ENCODE measurements at places on chromosomes 5 and 9.

- no peak for DNase-seq
These were observed 1.6 kb downstream of the DEPDC1B start for GRCh38 chr5:60698336-60698735.

DNA sequence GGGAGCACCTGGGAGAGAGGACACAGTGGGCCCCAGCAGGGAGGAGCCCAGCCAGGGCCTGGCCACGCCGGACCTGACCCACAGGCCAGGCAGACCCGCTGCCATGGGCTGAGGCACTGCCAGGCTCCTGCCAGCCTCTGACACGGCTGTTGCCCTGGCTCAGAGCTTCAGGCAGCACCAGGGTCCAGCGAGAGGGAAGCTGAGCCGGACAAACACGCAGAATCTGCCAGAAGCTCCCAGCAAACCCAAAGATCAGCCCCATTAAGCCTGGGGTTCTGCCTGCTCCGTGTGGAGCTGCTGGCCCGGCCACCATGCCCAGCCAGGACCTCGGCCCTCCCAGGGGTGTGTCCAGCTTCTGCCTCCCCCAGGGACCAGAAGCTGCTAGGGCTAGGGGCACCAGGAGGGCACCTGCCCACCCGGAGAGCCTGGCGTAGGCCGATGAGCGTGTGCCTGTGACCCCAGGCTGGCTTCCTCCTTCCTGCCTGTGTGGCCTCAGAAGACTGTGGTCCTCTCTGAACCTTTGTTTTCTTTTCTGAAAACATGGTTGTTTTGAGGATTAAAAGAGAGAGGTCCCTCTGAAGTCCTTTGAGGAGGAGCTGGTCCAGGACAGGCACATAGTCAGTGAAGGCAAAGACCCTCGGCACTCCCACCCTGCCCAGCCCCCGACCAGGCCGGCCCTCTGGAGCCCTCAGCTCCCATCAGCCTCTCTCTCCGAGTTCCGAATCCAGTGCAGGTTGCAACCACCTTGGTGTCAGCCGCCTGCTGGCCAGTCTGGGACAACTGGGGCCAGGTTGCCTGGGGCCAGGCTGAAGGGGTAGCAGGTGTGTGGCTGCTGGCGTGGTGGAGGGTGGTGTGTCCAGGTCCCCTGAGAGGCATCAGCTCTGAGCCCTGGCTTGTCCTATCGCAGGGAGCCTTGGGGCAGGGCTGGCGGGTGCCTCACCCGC is 39.6 kb downstream of the KCNT1 start:
- no peak for DNase-seq

GRCh38 chr9:135056541-135056940 is 30.9 kb upstream of the OLFM1 start:
- no peak for DNase-seq

DNA sequence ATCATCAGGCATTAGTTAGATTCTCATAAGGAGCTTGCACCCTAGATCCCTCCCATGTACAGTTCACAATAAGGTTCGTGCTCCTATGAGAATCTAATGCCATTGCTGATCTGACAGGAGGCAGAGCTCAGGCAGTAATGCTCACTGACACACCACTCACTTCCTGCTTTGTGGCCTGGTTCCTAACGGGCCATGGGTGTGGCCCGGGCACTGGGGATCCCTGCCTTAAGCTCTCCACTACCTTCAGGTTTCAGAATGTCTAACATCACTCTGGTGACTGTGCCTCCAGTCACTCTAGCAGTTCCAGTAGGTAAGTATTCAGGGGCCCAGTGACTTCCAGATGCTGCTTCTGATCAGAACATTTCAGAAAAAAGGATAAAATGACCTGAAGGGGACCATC is 152.4 kb downstream of the LRRC70 start:
- no peak for DNase-seq

- no peak for DNase-seq
These were observed 30.3 kb downstream of the FOXD1 start for GRCh38 chr5:73418244-73418691.

- DNase-seq, result no peak
These were observed 102.2 kb upstream of the CHD1 start for GRCh38 chr5:99030906-99031440.

DNA sequence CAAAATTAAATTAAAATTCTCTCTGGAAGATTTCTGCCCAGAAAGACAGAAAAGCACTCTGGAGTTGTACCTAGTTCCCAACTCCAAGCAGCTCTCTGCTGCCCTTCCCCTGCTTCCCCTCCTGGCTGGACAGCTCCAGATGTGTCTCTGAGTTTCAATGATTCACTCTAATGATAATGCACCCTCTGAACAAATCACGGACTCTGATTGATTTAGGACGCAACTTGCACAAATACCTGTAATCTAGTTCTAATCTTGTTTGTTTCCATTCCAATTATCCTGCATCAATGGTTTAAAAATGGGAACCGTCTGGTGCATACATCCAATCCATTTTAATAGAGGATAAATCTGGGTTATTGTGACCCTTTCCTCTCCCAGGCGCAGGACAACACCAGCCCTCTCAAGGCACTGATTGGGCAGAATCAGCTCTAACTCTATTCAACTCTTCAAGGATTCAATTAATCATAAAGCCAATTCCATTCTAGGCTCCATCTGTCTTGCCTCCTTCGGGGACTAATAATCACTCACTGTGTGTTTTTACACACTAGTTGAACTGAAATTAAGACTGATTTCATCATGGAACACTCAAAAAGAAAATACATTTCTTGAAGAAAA is 111.2 kb upstream of the LRRTM2 start:
- no peak for DNase-seq

DNA sequence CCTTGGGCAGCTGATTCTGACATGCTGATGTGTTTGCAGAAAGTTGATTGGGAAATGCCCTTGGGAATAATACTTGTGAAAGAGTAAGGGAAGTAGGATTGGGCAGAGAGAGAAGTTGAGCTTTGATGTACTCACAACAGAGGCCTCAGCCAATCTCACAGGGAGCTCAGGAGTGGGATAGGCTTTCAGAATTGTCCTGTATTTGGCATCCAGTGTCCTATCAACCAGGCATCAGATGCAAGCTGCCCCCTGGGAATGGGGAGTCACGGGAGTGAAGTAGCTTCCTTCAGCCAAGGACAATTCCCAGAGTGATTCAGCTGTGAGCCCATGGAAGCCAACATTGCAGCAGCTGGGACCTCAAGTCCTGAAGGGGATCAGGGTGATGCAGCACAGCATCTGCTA is 39.6 kb downstream of the DMAC1 start:
- DNase-seq, result no peak

DNA sequence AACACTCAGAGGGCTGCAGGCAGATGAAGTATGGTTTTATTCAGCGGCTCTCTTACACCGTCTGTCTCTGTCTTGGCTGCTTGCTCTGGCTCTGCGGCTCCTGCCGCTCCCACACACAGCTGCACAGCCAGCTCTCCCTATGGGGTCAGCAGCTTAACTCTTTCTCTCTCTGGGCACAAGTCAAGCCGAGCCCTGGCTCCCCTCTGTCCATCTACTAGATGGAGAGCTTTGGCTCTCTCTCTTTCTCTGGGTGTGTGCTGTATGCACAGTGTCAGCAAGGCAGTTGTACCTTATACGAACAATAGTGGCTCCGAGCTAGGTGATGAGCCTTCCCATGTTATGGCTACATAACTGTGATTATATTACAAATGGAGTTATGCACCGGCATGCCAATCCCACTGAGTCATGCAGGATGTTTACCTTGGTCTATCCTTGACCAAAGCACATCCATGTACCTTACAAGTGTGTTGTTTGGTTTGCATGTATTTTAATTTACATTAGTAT is 19.3 kb upstream of the PPP2CA start:
- no peak for DNase-seq

- no peak for DNase-seq
These were observed 63.4 kb upstream of the WWC1 start for GRCh38 chr5:168227973-168228615.

GRCh38 chr5:134656690-134657089 is 8.1 kb downstream of the SEC24A start:
- DNase-seq, result no peak

- DNase-seq, result no peak
These were observed 218.4 kb downstream of the PCSK1 start for GRCh38 chr5:96214442-96215197.

DNA sequence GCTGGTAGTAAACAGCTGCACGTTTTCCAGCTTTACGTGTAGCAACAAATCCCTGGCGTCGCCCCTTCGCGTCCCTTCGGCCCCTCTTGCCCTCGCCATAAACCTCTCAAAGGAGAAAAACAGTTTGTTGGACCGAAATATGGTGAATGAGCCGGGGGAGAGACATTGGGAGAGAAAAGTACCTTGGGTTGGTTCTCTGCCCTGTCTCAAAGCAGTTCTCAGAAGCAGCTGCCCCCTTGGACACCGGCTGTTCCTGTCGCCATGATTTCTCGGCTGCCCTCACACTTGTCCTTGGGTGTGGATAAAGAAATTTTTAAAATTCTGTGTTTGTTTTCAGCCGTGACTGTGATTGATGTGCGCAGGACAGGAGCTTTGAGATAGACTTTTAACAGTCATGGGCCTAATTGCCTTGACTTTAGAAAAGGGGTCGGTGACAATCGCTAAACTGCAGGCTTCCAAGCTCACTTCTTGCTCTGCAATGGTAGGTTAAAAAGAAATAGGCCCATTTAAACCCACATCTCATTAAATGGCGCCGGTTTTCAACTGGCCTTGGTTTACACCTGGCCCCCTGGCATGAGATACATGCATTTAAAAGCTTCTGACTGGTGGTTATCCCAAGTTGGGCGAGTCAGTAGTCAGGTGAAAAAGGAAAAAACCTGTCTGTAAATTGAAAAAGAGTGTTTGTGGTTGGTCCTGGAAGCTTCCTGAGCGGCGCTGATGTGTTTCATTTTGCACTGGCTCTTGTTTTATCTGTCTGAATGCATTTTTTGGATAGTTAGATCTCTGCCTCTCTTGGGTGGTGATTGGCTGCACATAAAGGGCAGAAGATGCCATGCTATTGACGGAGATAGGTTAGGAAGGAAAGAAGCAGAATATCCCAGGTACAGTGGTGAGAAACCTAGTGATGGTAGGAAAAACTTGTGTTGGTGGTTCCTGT is 983 bp downstream of the RCL1 start:
- no peak for DNase-seq

GRCh38 chr9:97237951-97238889 is 69.2 kb upstream of the CCDC180 start:
- peak; percentile 59 for DNase-seq

GRCh38 chr9:34869390-34869789 is 88.7 kb upstream of the PHF24 start:
- no peak for DNase-seq

DNA sequence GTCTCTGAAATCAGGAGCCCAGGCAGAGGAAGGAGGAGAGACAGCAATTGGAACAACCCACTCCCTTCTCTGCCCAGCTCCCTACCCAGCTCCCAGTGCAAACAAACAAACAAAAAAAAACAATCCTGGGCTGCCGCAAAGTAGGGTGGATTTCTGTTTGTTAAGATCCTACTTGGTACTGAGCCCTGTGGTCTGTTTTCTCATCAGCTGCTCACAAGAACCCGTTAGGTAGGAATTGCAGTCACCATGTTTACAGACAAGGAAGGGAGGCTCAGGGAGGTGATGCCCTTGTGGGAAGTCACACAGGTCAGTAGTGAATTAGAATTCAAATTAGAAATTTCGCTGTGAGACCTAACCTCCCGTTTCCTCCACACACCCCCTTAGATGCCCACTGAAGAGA is 128.8 kb upstream of the RAD23B start:
- DNase-seq, result no peak

- DNase-seq, result no peak
These were observed 5.6 kb downstream of the KLHL3 start for GRCh38 chr5:137730336-137730735.

GRCh38 chr9:90641884-90642487 is 638 bp downstream of the DIRAS2 start:
- DNase-seq, result no peak

DNA sequence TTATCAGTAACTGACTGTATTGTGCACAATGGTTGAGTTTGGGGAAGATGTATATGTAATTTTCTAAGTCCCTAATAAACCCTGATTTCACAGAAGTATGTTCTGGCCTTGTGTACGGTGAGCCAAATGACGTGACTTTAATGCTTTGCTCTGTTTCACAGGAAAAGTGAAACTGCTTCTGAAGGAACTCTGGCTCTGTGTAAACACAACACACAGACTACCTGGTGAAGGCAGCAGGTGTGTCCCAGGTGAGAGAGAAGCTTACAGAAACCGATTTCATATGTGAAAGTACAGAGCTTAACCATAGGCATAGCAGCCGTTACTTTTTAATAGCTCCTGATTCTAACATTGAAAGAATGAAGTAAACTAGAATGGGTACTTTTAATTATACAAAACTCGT is 31.9 kb downstream of the ICE1 start:
- DNase-seq, result no peak

DNA sequence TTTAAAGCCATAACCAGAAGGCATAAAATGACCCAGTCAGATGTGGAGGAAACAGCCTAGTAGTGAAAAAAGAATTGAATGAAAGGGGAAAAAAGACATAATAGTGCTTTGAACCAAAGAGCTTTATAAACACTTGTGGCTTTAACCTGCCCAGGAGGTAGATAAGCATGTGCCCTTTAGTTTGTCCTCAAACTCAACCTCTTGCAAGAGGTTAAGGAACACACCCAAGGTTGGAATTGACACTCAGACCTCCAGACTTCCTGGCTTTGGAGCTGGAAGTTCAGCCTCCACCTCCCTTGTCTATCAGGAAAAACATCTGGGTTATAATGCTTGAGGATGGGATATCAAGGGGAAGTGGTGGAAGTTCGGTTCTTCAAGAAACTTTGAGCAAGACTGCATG is 16.3 kb downstream of the NDUFA8 start:
- no peak for DNase-seq

DNA sequence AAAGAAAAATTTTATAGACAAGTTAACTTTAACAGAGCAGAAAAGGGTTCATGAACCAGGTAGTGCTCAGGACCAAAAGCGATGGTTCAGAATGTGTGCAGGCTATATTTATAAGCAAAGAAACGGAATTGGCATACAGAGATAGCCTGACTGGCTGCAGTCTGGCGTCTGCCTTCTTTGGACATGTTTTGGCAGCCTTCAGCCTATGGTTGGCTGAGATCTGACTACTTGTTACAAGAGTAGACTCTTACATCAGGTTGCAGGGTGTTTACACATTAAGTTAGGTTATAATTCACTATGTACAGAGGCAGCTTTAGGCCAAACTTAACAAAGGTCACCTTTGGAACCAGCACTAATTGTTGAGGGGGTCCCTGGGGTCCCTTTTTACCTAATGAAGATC is 7.0 kb downstream of the NOP16 start:
- DNase-seq, result no peak

DNA sequence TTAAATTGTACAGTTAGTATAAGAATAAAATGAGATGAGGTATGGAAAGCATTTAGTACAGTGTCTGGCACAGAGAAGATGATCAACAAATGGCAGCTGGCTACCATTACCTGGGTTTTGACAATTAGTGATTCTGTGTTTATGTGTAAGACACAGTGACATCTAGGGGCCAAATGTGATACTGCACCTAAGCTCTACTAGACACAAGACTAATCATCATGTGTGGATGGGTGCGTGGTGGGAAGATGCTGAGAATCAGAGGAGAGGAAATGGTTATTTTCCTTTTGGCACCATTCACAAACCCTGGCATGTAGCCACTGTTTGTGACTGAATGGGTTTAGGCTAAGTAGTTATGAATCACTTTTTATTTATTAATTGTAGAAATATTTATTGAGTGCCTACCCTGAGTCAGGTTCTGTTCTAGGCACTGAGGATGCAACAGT is 109.8 kb upstream of the TBC1D2 start:
- DNase-seq, result no peak

Data from AG08395 (cell line).